Stimulated activated CD4-positive, alpha-beta T cell treated with anti-CD3 and anti-CD28 coated beads, Interleukin-12 subunit alpha, Interleukin-12 subunit beta, amount 100 ng/mL, for 24 hours (primary cell): ENCODE measurements at places on chromosomes 4 and X.

DNA sequence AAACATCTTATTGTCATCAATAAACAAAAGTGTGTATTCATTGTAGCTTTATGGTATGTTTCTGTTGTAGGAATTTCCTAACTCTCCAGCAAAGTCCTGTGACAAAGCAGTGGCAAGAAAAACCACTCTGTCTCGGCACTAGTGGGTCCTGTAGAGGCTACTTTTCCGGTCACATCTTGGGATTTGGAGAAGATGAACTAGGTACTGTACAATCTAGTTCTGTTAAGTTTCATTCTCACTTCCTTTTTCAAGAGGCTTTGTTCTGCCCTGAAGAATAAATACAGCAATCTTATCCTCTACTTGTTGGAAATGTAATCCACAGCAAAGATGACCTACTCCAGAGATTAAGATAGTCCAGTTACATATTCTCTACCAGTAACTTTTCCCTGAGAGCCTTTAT is 69.3 kb downstream of the HHIP start:
- DNase-seq: no peak

DNA sequence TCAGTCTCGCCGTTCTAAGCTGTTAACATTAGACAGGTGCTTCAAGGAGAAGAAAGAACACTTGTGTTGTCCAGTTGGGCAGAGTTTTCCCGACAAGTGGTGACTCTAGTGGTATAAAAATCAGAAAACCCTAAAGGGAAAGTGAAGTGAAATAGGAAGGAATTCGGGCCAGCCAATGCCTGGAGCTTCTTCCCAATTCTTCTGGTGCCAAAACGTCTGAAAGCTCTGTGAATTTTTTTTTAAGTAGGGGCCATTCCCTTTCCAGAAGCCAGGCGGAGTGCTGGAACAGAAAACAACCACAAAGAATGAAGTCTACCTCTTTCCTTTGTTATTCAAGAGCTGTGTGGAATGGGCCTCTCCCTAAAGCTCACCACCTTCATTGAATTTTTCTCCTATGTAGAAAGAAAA is 43.1 kb upstream of the PPARGC1A start:
- DNase-seq: no peak

DNA sequence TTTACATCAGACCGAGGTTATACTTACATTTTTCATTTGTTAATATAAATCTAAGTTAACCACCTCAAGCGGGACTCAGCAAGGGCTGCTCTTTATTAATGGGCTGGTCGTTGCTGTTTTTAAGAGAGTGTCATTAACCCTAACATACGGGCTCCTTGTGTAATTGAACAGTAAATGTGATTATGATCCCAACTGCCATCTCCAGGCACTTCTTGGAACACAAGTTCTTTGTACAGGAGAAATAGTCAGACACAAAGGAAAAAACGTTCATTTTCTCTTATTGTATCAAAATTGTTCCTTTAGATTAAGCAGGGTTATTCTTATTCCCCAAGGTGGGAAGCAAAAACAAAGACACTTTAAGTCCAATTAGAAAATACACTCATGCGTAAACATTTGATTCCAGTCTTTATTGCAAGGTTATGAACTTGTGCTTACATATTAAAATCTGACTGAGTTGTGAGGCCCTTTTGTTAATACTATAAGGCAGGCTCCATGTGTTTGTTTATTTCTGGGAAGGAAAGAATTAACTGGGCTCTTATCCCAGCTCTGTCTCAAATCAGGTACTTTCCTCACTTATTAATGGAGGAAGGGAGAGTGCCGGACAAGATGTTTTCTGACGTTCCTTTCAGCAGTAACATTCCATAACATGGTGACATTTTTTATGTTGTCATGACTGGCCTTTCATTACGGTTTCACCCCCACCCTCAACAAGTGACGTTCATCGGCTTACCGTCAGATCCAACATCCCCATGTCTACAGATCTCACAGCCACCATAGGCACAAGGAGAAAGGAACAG is 95.9 kb downstream of the RASL11B start:
- no peak for DNase-seq

DNA sequence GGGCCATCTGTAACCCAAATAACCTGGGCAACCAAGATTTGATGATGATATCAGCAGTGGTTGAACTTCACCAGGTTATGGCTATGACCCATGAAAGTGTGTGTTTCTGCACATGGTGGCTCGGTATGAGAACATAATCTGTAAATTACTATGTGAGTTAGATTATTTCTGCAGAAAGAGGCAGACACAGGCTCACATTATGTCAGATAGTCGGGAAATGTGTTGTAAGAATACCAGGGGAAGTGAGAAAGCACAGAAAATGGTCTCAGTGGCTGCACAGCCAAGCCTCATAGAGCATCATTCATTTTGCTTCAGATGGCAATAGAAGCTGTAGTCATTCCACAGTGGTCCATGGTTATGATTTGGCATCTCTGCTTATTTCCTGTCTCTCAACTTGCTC is 63.0 kb upstream of the RBPJ start:
- DNase-seq: no peak

GRCh38 chrX:103716962-103717361 is 6.3 kb downstream of the TMEM31 start:
- DNase-seq: no peak

- DNase-seq: no peak
Measured at GRCh38 chrX:18927558-18927957, 56.4 kb downstream of the PHKA2 start.

DNA sequence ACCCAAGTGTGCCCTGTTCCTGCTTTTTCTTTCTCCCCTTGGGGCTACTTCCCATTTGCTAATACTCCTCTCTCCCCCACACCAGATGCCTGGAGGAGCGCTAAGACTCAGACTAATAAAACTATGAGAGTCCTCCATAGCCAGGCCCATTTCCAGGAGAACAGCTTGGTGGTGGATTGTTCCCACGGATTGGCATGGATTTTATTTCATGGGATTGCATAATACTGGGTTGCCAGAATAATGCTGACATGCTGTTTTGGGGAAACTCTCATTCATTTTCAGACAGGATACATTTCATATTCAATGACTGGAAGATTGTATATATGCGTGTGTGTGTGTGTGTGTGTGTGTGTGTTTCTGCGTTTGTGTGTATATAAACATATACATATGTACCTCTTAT is 447.5 kb upstream of the PITX2 start:
- no peak for DNase-seq

- DNase-seq: no peak
Measured at GRCh38 chrX:139554376-139554775, 23.8 kb downstream of the F9 start.

DNA sequence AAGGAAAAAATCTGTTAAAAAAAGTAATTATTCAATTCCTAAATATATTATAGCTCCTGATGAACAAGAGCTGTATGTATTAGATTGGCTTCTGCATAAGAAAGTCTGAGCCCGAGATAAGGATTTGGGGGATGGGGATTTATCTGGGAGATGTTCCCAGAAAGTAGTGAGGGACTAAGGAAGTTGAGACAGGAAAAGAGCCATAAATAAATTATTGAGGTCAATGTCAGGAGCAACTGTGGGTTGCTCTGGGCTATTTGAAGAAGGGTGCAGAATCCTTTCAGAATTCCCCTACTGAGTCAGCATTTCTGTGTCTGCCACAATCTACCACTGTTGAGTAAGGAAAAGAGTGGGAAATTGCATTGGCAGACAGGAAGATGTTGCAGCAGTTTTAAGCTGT is 3.1 kb upstream of the TDO2 start:
- DNase-seq: no peak

DNA sequence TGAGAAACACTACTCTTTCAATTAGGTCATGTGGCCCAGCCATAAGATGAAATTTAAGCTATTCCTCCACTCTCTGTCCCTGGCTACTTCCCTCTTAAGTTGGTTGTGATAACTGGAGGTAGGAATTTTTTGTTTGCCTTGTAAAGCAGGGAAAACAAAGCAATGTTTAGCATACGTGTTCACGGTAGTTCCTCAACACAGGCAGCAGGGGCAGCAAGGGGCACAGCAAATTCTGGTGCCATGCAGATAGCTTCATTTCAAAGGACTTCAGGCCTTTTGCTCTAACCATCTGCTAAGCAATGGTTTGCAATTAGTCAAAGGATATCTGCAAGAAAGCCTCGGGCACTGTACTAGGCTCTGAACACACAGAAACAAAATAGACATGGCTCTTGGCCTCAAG is 330.2 kb downstream of the ZIC3 start:
- no peak for DNase-seq

- DNase-seq: no peak
Measured at GRCh38 chr4:158239196-158239595, 28.9 kb downstream of the TMEM144 start.

DNA sequence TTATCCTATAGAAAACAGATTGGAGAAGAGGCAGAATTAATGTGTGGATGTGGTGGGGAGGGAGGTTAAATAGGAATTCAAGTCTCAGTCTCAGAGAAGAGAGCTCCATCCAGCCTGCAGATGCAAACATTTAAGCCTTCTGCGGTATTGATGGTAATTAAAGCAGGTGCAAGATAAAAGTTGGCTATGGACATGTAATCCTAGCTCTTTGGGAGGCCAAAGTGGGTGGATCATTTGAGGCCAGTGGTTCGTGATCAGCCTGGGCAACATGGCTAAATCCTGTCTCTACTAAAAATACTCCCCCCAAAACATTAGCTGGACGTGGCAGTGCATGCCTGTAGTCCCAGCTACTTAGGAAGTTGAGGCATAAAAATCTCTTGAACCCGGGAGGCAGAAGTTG is 332.7 kb downstream of the PABPC4L start:
- DNase-seq: no peak

DNA sequence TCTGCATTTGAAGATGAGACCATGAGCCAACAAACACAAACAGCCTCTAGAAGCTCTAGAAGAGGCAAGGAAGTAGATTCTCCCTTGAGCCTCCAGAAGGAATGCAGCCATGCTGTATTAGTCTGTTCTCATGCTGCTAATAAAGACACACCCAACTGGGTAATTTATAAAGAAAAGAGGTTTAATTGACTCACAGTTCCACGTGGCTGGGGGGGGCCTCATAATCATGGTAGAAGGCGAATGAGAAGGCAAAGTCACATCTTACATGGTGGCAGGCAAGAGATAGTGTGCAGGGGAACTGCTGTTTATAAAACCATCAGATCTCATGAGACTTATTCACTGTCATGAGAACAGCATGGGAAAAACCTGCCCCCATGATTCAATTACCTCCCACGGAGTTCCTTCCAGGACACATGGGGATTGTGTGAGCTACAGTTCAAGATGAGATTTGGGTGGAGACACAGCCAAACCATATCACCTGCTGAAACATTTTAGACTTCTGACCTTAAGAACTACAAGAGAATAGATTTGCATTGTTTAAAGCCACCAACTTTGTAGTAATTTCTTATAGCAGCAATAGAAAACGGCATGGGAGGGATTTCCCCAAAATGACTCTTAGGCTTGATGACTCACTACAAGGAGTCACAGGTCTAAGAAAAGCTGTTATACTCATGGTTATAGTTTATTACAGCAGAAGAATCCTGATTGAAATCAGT is 284.4 kb upstream of the SFRP2 start:
- DNase-seq: no peak

GRCh38 chr4:128670513-128670912 is 139.0 kb upstream of the JADE1 start:
- DNase-seq: no peak

GRCh38 chr4:71261633-71262121 is 77.1 kb upstream of the SLC4A4 start:
- DNase-seq: no peak

DNA sequence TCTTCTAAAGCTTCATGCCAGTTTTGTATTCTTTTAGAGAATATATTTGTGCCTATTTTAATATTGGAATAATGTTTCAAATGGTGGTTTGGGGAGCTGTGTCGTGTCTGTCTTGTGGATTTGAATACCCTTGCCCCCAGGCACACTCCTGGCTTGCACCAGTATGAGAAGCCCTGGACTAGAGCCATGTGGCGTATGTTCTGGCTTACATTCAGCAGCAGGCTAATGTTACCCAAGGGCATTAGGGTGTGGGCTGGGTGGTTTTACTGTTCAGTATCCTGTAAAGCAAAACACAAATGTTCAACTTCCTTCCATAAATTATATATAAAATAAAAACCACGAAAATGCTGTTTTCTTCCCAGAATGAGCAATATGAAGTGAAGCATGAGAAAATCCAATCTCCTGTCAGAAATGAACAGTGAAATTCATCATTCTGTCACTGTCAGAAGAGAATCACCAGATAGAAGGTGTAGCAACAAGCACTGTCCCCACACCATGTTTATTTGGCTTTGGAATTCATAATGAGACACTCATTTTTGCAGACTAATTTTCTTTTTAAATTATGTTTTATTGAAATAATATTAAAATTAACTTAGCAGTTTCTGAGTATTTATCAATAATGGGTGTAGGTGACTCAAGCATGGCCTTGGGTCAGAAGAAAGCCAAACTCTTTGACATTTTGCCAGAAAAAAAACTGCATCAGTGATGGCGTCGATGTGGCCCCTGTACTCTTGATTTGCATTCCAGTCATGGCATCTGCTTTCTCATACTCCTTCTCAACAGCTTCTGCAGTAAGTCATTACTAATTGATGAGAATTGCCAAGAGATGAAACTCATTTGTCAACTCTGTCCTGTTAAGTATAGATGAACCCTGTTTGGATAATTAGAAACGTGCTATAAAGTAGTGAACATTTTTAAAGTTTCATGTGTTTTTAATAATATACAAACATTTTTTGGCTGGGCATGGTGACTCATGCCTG is 43.8 kb downstream of the WWC2 start:
- DNase-seq: no peak

- DNase-seq: no peak
Measured at GRCh38 chrX:152989292-152989658, 4.6 kb downstream of the PNMA5 start.

DNA sequence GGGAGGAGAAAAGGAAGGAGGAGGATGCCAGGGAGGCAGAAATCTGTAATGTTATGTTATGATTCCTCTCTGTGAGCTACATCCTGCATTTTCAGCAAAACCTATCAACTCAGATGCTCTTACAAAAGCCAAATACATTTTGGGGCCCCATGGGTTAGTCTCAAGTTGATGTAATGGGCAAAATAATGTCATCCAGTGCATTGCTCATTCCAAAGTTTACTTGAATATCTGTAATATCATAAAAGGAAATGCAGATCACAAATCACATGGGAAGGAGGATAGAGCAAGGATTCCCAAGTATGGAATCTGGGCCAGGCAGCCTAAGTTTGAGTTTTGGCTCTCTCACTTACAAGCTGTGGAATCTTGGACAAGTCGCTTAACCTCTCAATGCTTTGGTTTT is 74.9 kb upstream of the SOD3 start:
- no peak for DNase-seq

- no peak for DNase-seq
Measured at GRCh38 chrX:69158166-69158980, 6.9 kb downstream of the PJA1 start.

- DNase-seq: no peak
Measured at GRCh38 chrX:24080704-24081103, 25.9 kb downstream of the EIF2S3 start.

DNA sequence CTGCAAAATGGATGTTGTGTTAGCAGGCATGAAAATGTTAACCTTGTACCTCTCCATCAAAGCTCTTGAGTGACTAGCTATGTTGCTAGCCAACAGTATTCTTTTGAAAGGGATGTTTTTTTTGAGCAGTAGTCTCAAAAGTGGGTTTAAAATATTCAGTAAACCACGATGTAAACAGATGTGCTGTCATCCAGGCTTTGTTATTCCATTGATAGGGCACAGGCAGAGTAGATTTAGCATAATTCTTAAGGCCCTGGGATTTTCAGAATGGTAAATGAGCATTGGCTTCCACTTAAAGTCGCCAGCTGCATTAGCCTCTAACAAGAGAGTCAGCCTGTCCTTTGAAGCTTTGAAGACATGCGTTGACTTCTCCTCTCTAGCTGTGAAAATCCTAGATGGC is 18.4 kb downstream of the FGF2 start:
- no peak for DNase-seq
